ENCODE measurements at places on chromosomes 16 and 17.

DNA sequence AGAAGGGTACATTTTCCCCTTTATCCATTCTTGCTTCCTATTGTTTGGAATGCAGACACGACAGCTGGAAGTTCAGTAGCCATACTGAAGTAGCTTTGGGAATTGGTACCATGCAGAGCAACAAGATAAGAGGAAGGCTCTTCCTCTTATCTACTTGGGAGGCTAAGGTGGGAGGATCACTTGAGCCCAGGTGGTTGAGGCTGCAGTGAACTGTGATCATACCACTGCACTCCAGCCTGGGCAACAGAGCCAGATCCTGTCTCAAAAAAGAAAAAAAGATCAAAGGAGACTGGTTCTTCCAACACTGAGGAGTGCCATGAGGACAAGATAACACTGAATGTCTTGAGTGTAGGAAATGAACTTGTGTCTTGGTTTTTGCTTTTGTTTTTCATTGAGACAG lies 16.0 kb upstream of the RANGRF start:
- DNase-seq = no peak

DNA sequence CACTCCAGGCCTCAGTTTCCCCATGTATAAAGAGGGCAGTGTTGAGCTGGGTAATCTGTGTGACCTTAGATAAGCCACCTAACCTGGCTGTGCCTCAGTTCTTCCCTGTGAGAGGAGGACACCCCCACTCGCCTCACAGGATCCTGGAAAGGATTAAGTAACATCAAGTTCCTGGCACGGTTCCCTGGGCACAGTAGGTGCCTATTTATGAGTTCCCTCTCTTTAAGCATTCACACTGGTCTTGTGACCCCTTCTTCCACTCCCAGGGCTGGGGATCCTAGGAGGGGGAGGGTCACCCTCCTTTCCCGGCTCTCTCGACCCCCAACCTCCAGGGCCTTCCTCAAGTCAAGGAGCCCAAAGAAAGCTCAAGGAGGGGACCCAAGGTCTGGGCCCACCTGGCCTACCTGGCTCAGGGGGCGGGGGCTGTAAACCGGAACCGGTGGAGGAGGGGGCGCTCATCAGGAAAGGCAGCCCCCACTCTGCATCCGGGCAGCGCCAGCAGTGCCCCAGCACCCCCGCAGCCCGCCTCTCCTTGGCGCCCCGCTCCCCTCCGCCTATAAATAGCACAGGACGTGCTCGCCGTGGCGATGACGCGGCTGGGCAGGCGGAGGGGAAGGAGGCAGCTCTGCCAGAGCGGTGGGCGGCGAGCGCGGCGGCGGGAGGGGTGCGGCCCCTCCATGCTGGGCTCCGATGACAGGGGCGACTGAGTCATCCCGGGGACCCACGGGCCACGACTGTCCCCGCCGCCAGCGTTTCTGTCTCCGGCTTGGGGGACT lies 9.4 kb downstream of the RPL19 start:
- DNase-seq = peak; percentile 35

- no peak for DNase-seq
Measured at GRCh38 chr17:38735161-38735997, 5.2 kb downstream of the CISD3 start.

DNA sequence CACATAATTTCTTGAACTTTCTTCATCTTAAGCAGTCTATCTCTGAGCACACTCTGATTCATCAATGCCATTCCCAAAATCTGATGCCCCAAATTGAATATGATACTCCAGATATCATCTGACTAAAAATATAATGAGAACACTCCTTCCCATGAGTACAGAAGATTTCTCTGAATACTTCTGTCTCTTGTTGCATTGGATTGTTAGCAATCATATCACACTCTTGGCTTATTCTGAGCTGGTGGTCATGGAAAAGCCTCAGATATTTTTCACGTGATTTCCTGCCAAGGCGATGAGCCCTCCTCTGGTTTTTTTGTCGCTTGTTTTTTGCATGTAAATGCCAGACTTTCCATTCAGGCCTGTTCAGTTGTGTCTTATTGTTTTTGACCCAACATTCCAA lies 87.2 kb downstream of the NOG start:
- DNase-seq = no peak

DNA sequence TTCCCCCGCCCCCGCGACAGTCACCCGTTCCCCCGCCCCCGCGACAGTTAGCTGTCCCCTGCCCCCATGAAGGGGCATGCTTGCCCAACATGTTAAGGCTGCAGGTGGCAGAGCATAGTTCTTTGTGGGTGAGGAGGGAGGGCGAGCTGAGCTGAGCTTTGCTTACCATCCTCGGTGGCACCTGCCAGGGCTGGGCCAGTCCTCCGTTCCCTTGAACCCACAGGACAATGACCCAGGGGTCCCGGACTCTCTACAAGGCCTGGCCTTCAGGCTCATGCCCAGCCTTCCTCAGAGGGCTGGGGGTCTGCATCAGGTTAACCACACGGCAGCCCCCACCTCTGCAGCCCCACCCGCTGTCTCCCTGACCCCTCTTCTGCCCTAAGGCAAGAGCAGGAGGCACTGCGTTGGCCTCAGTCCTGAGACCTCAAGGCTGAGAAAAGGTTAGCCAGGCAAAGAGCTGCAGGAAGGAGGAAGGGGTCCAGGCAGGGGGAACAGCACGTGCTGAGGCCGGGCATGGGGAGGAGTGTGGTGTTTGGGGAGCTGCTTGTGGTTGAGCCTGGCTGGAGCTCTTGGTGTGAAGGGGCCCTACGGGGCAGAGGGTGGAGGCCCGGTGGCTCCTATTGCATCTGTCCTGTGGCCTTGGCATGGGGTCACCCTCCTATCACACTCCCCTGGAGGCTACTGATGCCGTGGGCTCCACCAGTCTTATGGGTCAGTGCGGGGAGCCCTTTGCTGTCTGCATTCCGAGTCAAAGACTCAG lies 11.4 kb upstream of the DOC2B start:
- DNase-seq = no peak

- DNase-seq = no peak
Measured at GRCh38 chr16:2243031-2243528, 6.8 kb downstream of the DNASE1L2 start.

- no peak for DNase-seq
Measured at GRCh38 chr17:78214706-78215061, 631 bp downstream of the BIRC5 start.

GRCh38 chr17:34051046-34051445 lies 204.0 kb upstream of the CCL2 start:
- DNase-seq = no peak

DNA sequence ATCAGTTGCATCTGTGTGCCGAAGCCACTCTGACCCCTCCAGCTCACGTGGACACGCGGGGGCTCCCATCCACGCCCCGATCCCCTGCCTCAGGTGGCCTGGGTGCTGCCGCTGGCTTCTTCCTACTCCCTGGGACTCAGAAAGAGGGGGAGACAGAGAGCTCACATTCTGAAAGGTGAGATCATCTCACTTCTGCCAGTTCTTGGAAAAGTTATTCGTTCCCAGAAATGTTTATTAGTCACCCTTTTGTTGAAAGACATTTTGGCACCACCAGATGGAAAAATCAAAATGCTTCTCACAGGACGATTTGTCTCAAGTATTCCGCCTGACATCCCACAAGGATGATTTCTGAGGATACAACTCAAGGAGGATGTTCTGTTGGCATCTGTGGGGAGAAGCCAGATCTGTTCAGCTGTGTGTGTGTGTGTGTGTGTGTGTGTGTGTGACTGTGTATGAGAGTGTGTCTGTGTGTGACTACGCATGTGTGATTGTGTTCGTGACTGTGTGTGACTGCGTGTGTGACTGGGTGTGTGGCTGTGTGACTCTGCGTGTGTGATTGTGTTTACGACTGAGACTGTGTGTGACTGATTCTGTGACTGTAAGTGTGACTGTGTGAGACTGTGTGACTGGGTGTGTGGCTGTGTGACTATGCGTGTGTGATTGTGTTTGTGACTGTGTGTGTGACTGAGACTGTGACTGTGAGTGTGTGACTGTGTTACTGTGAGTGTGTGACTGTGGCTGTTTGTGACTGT lies 207.3 kb downstream of the NTN1 start:
- no peak for DNase-seq

GRCh38 chr17:67491681-67492024 lies 114.6 kb downstream of the PITPNC1 start:
- no peak for DNase-seq

GRCh38 chr17:9868552-9868951 lies 36.5 kb downstream of the RCVRN start:
- no peak for DNase-seq

Measured in kidney capillary endothelial cell (primary cell).